ENCODE measurements at places on chromosomes 3 and 15. TPM values are rescaled to one million over a fixed set of nuclear protein-coding genes. Genes with fewer than 3 reads are reported as not detected.

ALDH1A3 gene
- 18.6 TPM for total RNA-seq

C3orf85 gene
- total RNA-seq: not detected

ARNT2 gene
- total RNA-seq: 4.5 TPM

DNA sequence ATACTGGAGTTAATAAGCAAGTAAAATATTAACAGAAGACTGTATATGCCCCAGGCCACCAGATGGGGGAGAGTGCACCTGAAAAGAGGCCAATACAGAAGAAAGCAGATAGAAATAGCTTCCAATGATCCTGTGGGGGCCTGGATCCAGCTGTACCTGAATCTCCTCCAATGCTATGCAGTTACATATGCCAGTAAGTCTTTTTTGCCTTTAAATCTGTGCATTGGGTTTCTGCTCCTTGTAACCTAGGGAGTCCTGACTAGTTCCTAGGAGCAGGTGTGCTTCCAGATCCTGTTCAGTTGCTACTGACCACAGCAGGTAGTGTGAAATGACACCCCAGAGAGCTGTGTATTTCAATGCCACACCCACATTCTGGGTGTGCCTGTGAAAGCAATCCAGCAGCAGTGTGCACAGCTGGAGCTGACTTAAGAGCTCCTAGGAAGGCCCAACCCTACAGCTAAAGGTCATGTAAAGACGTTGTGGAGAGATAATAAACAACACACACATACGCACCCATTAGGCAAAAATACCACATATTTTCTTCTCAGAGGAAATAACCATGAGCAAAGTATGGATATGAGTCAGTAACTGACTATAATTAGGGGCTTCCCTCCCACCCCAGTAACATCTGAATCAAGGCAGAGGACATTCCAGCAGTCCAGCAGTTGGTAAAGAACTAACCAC is 62.2 kb upstream of the AKAP13 start:
- DNase-seq: no peak

Data from lung (tissue), 17 donors.